ENCODE measurements at places on chromosomes 6 and 20.

DNA sequence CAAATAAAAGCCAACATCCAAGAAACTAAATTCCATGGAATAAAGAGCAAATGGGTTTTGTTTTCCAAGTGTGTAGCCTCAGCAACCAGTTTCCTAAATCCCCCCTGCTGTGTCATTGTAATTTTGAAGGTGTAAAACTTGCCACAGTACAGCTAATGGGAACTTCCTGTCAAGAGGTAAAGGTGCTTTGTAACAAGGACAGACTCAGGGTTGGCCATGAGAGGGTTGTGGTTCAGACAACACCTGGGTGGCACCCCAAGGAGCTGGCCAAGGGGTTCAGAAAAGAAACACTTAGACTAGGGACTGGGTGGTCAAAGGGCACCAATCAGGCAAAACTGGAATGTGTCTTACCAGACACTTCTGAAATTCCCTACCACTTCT is 52.4 kb upstream of the LYRM2 start:
- DNase-seq, result no peak

DNA sequence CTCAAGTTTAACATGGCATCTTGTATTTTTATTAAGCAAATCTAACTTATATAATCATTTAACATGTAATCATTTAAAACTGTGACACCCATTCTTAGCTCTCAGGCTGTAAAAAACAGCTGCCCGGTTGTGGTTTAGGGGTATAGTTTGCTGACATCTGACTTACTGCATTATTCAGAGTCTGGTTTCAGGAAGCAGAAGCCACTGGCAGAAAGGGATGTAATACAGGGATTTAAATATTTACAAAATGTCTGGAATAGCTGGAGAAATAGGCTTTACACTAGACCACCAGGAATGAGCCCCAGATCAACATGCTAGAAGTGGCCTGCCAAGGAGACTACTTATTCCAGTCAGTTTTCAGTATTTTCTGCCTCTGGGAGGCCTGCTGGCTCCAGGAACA is 421.1 kb downstream of the CD109 start:
- DNase-seq, result no peak

- DNase-seq, result no peak
Observed at GRCh38 chr6:14091339-14091978, 26.1 kb upstream of the CD83 start.

- no peak for DNase-seq
Observed at GRCh38 chr6:9543649-9544048, 871.2 kb downstream of the TFAP2A start.

- DNase-seq, result peak; percentile 43
Observed at GRCh38 chr6:33199687-33200218, 712 bp downstream of the RXRB start.

- no peak for DNase-seq
Observed at GRCh38 chr6:28710466-28711191, 184.9 kb downstream of the GPX5 start.

GRCh38 chr20:37737826-37738420 is 44.1 kb downstream of the CTNNBL1 start:
- no peak for DNase-seq

GRCh38 chr20:29306390-29307072 is 1950.9 kb upstream of the DEFB115 start:
- no peak for DNase-seq

- no peak for DNase-seq
Observed at GRCh38 chr20:45872626-45873025, 8.4 kb upstream of the ZSWIM1 start.

DNA sequence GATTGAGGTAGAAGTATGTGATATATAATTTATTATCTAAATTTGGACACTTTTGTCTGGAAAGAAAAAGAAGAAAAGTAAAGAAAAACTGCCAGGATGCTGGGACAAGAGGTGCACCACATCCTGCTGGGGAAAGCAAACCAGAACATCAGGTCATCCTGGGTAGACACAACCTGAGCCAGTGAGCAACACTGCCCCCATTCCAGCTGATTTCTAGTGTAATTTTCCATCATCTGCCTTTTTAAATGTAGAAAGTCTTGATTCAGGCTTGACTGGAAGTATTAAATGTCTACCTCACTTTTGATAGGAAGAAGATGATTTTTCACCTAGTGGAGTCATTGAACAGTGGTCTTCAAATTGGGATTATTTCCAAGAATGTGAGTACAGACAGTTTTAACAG is 1164.5 kb upstream of the CITED2 start:
- no peak for DNase-seq

GRCh38 chr6:167477688-167478087 is 152.8 kb downstream of the TTLL2 start:
- no peak for DNase-seq

DNA sequence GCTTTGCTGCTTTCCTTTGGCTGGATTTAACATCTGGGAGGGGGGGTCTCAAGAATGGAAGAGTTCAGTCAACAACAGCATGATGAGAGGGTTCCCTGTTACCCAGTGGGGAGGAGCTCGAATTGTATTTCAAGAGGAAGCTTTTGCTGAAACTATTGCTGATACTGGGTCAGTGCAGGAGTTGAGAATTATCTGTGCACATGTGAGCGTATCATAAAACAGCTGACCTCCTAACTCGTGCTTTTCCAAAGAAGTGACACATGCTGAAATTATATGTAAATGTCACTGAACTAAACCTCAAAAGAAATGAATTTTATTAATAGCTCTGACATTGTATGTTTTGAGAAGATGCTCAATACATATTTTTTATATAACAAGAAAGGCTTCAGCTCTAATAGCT is 96.3 kb downstream of the PHF3 start:
- no peak for DNase-seq

DNA sequence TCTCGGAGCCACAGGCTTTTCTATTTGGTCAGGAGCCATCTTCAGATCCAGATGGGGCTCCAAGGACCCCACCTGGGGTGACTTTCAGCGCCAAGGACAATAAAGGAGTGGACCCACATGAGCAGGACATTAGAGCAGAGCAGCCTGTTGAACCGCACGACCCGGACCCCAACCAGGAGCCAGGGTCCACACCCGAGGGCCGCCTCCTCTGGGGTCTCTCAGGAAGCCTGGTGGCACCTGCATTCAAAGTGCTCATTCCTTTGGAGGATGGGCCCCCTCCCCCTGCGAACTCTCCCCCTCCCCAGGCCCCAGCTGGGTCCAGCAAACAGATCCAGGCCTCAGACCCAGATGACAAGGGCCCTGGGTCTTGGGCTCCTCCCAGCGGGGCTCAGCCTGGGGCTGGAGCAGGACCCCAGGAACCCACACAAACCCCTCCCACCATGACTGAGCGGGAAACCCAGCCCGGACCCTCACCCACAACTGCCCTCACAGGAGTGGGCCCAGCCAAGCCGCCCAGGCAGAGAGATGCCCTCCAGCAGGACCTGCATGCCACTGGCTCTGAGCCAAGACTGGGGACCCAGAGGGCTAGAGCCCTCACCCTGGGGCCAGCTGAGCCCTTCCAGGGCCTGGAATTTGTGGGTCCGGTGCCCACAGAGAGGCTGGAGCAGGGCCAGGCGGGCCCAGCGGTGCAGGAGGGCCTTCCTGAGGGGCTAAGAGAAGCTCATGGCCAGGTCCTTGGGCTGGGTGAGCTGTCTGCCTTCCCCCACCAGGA is 23.9 kb downstream of the RAB44 start:
- no peak for DNase-seq

DNA sequence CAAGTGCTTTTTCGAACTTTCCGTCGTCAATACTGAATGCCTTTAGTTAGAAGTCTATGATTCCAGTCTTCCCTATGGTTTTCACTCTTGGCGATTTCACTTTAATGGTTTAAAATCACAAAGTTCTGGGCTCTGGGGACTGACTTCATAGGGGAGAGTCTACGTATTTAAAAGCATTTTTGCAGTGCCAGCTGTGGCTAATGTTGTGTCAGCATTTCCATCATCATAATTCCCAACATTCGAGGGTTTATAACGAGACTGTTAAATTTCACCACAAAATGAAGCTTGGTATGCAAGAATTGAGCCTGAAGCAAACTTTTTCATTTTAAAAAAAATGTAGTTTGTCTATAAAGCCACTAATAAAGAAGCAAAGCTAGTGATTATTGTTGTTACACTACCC is 242.7 kb downstream of the SOX4 start:
- DNase-seq, result no peak

DNA sequence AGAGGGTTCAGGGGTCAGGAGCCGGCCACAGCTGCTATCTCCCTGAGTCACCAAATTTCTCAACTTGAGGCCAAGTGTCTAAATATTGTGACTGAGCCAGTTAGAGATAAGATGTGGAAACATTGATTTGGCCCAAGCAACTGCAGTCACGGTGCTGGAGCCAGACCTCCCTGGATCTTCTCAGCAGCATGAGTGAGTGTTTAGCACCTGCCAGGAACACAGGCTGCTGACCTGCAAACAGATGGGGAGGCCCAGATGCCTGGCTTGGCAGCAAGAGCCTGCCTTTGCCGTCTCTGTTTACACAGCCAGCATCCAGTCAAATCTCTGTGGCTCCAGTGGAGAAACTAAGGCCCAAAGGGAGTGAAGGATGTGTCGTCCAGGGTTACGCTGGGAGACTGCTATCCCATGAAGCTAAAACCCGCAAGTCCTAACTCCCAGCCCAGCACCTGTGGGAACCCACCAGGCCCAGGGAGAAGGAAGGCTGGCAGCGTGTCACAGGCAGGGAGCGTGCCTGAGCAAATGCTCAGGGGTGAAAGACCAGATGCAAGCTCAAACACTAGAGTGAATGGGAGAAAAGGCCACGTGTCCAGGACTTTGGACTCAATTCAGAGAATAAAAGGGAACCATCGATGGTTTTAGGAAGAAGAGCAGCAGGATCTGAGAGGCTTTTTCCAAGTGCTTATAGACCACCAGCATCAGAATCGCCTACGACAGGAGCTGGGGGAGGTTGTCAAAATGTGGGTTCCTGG is 15.9 kb upstream of the PTGIS start:
- DNase-seq, result no peak

DNA sequence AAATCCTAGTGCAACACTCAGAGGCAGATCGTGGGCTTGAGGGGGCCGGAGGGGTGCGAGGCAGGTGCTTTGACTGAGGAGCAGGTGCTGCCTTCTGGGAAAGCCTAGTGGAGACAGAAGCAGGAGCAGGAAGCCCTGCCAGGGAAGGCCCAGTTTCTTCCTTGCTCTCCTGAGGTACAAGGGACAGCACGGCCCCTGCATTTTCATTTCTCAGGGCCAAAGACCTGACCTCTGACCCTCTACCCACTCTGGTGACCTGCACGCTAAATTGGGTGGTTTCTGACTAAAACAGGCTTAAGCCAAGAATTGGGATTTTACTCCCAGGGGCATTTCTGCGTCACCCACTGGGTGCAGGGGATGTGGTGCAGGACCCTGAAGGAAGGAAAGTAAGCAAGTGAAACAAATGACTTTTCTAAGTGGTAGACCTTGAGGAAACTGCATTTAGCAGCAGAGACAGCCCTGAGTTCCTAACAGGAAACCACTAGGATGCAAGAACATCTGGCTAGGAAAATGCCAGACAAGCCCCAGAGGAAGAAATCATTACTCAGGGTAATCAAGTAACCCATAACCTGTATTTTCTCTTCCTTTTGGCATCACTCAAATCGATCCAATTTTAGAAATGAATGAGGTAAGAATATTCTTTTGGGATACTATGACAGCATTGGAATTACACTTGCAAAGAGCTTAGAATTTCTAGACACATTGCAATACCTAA is 141.7 kb downstream of the CD164 start:
- DNase-seq, result peak; percentile 70

GRCh38 chr6:169852504-169853195 is 101.2 kb downstream of the ERMARD start:
- DNase-seq, result no peak

GRCh38 chr20:61096463-61096862 is 155.6 kb upstream of the CDH4 start:
- DNase-seq, result no peak

DNA sequence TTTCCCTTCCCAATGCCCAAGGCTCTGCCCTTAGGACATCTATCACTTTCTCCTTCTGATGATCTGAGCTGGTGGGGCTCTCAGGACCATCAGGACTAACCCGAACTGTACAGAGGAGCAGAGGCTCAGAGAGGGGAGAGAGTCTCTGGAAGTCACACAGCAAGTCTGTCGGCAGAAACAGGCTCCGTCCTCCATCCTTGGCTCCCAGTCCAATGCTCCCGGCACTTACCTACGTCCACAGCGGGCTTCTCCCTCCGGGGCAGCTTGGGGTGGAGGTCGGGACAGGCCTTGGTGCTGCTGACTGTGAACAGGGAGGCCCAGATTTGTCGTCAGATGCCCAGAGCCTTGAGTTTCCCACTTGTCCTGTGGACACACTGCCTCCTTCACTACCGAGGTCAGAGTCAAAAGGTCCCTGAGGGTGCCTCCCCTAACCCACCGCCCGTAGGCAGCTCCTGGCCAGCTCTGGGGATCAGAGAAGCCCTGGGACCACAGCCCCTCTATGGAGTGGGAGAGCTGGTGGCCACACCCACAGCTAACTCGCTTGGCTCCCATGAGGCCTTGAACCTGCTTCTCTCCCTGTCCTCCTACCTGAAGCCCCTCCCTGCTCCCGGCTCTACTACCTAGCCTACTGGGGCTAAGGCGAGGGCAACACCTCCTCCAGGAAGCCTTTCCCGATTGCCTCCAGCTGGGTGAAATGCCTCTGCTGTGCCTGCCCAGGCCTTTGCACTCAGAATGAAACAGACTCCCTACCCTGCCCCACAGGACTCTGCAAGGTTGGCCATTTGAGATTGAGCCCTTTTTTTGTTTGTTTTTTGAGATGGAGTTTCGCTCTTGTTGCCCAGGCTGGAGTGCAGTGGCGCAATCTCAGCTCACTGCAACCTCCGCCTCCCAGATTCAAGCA is 22.6 kb downstream of the VSTM2L start:
- no peak for DNase-seq
